GM13976 (cell line): ENCODE measurements at places on chromosomes 7 and 10.

DNA sequence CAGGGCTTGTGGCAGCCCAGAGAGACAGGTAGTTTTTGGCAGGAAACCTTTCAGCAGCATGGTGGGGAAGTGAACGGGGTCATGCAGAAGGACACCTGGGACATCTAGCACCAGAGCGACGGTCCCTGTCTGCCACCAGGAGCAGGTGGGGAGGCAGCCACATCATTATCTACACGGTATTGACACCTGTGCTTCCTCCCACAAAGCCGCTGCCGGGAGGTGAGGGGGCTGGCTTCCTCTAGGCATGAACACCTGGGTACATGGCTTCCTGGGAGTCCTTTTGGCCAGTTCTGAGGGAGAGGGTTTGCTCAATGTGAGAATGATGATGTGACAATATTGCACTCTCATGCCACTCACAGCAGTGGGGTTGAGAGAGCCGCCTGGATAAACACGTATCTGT, 275.2 kb downstream of the ACTR3B start:
- DNase-seq, result no peak

DNA sequence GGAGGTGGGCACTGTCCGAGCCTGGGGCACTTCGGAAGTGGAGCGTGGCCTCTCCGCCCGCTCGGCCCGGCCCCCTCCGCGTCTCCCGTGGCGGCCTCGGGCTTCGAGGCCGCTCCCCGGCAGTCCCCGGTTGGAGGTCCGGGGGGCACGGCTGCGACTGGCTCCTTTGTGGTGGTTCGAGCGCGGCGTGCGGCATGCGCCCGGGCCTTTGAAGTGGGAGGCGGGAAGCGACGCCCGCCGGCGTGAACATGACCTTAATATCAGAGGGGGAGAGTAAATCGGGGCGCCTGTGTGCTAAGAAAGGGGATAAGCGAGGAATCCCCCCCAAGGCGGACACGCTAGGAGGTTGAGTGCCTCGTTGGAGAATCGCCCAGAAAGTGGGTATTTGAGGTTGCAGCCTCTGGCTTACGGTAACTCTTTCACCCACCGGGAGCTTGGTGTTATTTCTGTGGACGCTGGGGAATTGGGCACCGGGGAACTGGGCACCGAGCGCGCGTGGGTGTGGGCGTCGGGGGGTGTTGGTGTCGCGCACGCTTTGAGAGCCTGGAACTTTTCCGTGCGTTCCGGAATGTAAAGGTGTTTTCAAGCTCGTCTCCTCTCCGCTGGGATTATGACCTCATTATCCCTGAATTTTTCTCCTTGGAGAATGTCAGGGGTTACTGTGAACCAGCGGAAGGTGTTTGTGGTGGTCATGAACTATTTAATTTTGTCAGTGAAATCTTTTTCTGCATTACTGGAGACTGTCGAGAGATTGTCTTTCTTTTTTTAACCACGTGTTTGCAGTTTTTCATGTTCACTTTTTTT, 660 bp downstream of the SUV39H2 start:
- no peak for DNase-seq

DNA sequence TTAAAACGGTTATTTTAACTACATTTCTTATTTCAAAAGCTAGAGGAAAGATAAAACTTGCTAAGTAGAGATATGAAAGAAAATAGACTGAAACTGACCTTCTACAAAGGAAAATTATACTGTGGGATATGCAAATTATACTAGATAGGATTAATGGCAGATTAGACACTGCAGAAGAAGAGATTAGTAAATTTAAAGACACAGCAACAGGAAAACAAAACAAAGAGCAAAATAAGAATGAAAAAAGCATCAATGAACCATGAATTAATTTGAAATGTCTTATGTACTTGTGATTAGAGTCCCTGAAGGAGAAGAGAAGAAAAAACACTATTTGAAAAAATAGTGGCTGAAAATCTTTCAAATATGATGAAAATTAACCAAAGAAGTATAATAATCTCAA, 52.3 kb downstream of the RNF32 start:
- no peak for DNase-seq

DNA sequence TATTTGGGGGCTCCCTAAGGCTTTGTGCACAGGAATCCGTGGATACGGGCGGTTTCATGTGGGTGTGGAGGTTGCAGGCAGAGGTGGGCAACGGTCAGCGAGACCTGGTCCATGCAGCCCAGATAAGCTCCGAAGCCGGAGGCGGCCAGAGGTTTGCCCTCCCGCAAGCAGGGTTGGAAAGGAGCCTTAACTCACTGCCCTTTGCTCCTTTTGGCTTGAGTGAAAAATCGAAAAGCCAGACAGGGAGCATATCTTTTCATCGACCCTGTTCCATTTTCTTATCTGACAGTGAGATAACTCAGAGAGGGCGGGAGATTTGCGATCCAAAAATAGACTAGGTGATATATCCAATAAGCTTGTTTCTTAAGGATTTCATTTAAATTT, 1.5 kb downstream of the GRM3 start:
- no peak for DNase-seq

DNA sequence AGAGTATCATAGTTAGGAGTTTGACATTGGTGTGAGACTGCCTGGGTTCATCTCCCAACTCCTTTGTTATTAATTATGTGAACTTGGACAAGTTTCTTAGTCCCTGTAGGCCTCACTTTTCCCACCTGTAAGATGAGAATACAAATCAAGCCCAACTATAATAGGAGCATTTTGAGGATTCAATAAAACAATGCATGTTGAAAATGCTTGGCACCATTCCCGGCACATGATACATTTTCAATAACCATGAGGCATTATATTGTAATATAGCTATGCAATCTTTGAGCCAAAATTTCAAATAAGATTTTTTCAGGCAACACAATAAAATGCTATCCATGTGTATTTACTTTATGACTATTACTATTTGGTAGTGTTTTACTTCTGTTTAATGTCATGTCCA, 229.0 kb upstream of the SP4 start:
- DNase-seq, result no peak

GRCh38 chr7:20158684-20159083, 58.5 kb downstream of the MACC1 start:
- DNase-seq, result no peak

- no peak for DNase-seq
These were observed 19.3 kb downstream of the SND1 start for GRCh38 chr7:127671341-127671740.

GRCh38 chr10:82910301-82910700, 1035.3 kb downstream of the NRG3 start:
- no peak for DNase-seq

- no peak for DNase-seq
These were observed 1.7 kb upstream of the CD36 start for GRCh38 chr7:80636709-80637108.

- DNase-seq, result no peak
These were observed 27.6 kb downstream of the SDHAF3 start for GRCh38 chr7:97145068-97145467.

GRCh38 chr7:151662251-151662826, 142.6 kb upstream of the RHEB start:
- no peak for DNase-seq

GRCh38 chr10:113643183-113643582, 20.7 kb downstream of the NRAP start:
- no peak for DNase-seq

- DNase-seq, result no peak
These were observed 42.5 kb downstream of the PPP1R3C start for GRCh38 chr10:91590142-91590903.

GRCh38 chr10:7310076-7310475, 100.8 kb downstream of the SFMBT2 start:
- DNase-seq, result no peak
